Stimulated activated CD4-positive, alpha-beta T cell treated with anti-CD3 and anti-CD28 coated beads, Interleukin-15, amount 100 ng/mL, for 1 hour (primary cell): ENCODE measurements at places on chromosomes 3 and 15.

- DNase-seq, result no peak
Observed at GRCh38 chr3:179229177-179229576, 21.7 kb downstream of the KCNMB3 start.

DNA sequence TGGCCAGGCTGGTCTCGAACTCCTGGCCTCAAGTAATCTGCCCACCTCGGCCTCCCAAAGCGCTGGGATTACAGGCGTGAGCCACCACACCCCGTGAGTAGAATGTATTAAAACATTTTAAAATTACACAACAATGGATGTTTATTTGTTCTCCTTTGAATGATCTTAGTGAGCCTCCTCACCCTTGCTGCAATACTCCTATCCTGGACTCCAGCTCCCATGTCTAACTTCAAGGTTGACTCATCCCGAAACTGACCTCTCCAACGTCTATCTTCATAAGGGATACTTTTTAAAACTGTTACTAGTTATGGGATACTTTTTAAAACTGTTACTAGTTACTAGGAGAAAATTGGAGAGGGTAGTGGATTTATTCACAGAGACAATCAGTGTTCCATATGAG is 17.8 kb upstream of the RHCG start:
- DNase-seq, result no peak

- no peak for DNase-seq
Observed at GRCh38 chr15:47584316-47584715, 133.0 kb upstream of the SEMA6D start.

DNA sequence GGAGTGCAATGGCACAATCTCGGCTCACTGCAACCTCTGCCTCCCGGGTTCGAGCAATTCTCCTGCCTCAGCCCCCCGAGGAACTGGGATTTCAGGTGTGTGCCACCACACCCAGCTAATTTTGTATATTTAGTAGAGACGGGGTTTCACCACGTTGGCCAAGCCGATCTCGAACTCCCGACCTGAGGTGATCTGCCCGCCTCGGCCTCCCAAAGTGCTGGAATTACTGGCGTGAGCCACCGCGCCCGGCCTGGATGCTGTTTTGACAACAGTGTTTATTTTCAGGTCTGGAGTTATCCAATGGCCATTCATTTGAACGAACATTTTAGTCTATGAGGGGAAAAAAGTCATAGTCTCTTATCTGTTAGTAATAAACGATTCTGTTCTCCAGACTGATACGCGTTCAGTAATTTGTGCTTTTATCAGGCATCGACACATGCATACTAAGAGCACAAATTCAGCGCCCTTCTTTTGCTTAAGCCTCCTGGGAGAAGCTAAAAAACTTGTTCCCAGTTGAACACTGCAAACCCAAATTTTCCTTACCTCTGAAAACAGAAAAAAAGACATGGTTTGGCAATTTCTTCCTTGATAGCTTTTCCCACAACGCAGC is 1.3 kb downstream of the B3GALNT1 start:
- DNase-seq, result no peak

GRCh38 chr3:44077267-44077666 is 164.4 kb upstream of the TOPAZ1 start:
- DNase-seq, result no peak

DNA sequence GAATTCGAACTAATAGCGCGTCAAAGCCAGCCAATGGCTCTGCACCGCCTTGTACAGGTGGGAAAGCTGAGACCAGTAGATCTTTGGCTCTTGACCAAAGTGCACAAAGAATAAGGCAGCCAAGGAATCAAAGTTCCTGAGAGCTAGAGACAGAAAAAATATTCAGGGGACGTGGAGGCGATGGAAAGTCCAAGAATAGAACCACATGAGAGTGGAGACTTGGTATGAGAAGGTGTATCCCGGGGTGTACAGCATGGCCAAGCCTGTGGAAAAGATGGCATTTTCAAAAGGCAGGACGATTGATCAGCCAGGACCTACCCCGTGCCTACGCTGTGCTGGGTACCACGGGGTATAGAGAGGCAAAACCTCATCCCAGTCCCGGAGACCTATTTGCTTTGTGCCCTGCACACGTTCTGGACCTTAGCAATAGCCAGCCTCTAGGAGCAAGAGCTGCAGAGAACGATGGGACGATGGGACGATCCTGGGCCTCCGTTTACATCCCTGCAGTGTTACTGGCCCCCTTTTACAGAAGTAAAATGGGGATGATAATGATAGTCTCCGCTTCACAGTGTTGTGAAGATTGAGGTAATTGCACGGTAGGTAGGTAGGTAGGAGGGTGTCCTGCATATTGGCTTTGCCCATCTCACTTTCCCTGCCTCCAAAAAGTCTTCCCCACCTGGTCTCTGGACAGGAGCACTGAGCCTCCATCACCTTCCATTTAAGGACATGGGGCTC is 583 bp upstream of the RBSN start:
- DNase-seq, result no peak

DNA sequence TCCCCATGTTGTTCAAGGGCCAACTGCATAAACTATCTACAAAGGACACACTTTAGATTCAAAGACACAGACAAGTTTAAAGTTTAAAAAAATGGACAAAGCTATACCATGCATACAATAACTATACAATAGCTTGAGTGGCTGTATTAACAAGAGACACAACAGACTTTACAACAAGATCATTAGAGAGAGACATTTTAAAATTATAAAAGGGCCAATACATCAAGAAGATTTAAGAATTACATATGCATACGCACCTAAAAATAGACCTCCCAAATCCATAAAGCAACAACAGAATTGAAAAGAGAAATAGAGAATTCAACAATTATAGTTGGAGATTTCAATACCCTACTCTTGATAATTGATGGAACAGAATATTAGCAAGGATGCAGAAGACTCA is 79.4 kb downstream of the XXYLT1 start:
- no peak for DNase-seq

- DNase-seq, result no peak
Observed at GRCh38 chr15:73176598-73176997, 124.3 kb downstream of the NEO1 start.
